ENCODE measurements at places on chromosomes 6 and 20.

DNA sequence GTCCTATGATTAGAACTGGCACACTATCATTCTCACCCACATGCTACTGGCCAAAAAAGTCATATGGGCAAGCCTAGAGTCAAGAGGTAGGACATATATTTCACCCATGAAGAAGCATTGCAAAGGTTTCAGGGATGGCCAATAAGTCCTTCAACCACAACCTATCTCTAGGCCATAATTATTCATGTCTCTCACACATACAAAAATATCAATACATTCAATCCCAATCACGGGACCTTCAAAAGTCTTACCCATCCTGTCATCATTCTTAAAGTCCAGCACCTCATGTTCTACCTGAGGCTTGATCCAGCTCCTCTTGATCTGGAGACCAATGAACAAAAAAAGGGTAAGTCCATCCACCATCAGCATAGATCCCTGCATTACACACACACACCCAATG lies 12.6 kb upstream of the BTN1A1 start:
- no peak for DNase-seq

- no peak for DNase-seq
Measured at GRCh38 chr6:26029570-26029856, 57.7 kb upstream of the HFE start.

DNA sequence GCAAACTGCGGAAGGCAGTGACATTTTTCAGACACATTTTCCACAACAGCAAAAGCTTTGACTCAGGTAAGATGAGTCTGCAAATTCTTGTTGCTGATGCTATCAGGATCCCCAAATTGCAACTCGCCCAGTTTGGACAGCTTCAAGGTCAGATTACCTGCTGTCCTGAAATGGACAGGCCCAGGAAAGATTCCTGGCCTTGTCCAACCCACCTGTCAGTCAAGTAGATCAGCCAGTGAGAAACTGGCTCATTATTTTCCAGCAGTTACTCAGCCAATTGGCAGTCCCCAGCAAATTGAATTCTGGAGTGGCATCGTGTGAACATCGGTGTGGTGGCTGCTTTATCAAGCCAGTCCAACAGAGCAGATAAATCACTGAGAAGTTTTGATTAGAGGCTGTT lies 84.5 kb upstream of the SNAP25 start:
- DNase-seq = no peak

- DNase-seq = no peak
Measured at GRCh38 chr6:108673602-108674001, 112.9 kb downstream of the FOXO3 start.

GRCh38 chr20:34791289-34792020 lies 34.0 kb downstream of the NCOA6 start:
- no peak for DNase-seq

DNA sequence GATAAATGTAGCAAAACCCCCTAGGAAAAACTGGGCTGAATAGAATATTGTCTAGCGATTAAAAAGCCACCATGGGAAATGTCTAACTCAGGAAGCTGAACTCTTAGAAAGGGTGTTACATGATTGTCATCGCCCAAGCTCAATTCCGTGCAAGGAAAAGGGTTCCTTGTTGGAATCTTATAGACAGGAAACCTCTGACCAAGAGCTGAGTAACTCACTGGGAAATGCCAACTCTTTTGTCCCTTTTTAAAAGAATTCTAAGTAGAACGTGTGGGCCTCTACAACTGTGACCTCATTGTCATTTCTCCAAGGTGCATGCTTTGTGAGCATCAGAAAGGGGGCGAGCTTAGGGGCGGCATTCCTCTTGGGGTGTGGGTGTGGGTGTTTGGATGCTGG lies 88.1 kb downstream of the SYNJ2 start:
- DNase-seq = no peak

All from SK-N-DZ (cell line).